ENCODE measurements at places on chromosomes 3 and 15. TPM values are rescaled to one million over a fixed set of nuclear protein-coding genes. Genes with fewer than 3 reads are reported as not detected.

DNA sequence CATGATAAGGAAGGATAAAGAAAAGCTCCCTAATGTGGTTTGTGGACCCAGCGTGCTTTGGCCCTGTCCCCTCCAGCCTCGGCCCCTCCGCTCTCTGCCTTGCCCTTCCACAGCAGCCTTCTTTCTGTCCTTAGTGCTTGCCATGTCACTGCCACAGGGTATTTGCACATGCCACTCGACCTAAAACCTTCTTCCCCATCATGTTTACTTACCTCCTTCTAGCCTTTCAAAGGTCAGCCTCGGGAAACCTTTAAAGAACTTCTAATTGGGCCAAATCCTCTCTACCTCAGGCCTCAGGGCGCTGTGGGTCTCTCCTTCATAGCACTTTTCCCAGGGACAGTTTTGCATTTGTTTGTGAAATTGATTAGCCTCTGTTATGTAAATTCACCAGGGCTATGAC is 73.0 kb downstream of the SCN11A start:
- no peak for ATAC-seq

The TRPC1 gene
- total RNA-seq = 8.0 TPM

GRCh38 chr3:48475188-48475587 is 28.7 kb downstream of the ATRIP start:
- no peak for ATAC-seq

DNA sequence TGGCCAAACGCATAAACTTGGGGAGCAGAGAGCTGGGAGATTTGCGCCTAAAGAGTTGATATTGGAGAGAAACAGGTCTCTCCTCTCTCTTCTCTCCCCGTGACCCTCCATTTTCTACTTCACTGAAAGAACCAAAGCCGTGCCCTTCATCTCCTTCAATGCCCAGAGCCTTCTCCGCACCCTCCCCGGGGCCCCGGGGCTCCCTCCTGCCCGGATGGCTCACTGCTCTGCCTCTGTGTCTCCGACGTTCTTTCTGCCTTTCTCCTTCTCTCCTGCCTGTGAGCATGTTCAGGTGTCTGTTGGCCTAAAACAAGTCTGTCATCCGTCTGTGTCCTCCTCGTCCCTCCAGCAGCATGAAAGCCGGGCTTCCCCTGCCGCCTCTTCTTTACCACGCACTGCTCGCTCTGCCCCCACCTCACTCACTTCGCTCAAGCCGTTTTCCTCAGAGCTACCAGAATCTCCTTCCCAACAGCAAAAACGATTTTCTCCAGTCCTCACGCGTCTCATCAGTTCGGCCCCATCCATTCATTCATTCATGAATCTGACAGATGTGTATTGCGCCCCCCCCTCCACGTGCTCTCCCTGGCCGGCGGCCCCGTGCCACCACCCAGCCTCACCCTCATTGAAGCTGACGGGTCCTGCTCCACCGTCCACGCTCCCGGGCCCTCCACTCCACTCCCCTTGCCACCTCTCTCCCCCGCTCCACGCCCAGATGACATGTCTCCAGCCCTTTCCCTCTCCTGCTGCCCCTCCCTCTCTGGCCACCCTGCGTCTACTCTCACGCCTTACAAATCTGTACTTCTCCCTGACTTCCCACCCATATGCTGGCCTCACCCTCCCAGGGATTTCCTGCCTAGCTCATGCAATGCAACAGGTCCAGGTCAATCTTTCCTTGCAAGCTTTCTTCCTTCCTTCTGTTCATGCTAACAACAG is 10.2 kb downstream of the MUC4 start:
- no peak for ATAC-seq

- no peak for ATAC-seq
These were observed 796.6 kb upstream of the GBE1 start for GRCh38 chr3:82558081-82558480.

The HRH1 gene
- total RNA-seq = 1.1 TPM

DNA sequence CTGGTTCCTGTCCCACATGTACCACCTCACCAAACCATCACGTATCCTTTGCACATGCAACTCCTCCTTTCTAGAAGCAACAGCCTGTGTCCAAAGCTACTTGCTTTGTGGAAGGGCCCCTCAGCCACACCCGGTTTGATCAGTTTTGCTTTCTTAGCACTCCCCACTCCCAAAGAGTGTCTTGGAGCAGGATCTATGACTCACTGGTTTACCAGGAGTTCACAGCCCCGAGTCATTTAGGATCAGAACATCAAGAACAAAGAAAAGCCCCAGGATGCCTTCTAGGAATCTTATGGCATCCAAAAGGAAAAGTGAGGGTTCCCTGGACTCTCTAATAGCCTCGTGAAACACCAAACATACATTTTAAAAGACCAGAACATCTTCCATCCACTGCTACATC is 50.7 kb upstream of the IGF1R start:
- ATAC-seq = no peak

- ATAC-seq = no peak
These were observed 100.6 kb upstream of the NPHP3 start for GRCh38 chr3:132822837-132823236.

DNA sequence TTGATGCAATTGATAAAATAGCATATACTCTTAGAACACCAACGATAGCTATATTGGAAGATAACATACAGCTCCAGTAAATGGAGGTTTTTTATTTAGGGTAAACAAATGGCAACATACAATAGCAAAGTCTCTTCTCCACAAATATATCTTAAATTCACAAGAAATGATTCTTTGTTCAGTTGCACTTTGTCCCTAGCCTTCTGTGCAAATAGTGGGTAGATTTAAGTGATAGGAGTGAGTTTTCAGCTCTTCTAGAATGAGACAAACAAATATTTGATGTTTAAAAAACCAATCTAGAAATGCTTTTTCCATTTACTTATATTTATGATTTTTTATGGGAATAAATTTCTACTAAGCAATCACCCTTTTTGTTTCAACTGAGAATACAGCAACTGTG is 253.8 kb downstream of the NEK10 start:
- ATAC-seq = no peak

All from activated T-helper 17 cell treated with anti-CD3 and anti-CD28 coated beads, Interleukin-2, amount 50 U/mL, for 72 hours (primary cell).